ENCODE measurements at places on chromosomes 1 and 21.

DNA sequence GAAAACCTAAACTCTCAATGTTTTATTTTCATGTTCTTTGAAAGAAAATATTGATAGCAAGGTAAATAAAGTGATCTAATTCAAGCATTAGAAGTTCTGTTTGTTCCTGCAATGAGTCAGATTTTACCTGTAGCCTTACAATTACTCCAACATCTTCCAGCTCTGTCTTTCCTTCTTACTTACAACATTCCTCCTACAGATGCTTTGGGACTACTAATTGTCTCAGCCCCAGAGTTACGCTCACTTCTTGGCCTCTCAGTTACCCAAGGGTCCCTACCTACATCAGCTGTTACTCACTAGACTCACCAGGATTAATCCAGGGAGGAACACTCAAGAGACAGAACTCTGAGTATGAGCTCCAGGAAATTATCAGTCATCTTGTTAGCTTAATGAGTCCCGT, 26.4 kb downstream of the OR14A16 start:
- no peak for DNase-seq

DNA sequence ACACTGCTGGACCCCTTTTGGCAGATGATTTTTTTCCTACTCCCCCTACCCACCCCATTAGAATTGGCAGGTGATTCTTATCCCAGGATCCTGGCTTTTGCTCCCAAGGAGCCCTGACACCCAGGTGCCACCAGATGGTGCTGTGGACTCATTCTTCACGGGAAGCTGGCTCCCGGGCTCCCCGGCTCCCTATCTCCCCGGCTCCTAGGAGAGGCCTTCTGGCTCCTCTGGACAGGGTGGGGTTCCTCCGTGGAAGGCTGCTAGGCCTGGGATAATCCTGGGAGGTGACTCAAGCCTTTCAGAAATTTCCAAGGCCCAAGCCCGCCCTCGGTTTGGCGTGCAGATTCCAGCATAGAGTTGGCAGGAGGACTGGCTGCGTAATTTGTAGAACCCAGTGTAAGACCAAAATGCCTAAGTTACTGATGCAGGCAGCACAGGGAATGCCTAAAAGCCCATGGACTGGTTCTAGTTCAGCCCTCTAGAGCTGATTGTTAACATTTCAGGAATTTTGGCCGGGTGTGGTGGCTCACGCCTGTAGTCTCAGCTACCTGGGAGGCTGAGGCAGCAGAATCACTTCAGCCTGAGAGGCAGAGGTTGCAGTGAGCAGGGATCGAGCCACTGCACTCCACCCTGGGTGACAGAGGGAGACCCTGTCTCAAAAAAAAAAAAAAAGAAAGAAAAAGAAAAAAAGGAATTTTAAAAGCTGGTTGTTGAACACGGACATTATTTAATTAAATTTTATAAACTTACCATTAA, 6.8 kb upstream of the BSDC1 start:
- DNase-seq, result peak; percentile 85

DNA sequence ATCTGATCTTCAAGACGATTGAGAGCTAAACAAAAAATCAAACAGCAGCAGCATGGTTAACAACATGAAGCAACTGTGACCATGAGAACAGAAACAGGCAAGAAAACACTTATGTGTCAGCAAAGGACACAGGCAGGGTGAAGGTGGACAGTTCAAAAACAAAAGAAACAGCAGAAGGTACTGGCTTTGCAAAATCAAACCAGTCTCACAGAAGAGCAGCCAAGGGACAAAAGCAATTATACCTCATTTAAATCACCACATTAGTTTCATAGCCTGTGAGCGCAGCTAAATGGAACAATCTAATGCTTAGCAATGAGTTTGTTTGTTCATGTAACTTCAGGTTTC, 59.1 kb downstream of the CAPN2 start:
- DNase-seq, result no peak

DNA sequence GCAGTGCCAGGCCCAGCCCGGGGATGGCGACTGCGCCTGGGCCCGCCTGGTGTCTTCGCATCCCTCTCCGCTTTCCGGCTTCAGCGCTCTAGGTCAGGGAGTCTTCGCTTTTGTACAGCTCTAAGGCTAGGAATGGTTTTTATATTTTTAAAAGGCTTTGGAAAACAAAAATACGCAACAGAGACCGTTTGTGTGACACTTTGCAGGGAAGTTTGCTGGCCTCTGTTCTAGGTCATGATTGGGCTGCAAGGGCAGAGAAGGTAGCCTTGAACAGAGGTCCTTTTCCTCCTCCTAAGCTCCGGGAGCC, 719 bp downstream of the SOD1 start:
- DNase-seq, result no peak

DNA sequence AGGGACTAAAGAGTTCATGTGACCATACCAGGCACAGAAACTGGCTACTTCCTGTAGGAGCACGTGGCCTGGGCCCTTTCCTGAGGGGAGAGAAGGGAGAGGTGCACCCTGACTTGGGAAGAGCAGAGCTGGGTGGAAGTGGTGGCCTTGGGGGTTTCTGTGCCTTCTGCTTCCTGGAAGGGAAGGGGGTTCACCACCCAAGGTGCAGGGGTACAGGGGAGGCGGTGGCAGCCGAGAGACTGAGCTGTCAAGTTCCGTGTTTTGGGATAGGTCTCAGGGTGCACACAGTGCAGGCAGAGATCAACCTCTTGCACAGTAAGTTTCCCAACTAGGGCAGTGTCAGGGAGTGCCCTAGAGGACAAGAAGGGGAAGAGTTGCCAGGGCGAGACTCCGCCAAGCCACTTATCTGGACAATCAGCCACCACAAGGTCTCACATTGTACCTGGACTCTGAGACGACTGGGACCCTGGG, 10.1 kb downstream of the HECTD3 start:
- DNase-seq, result no peak

GRCh38 chr1:119829625-119830024, 18.4 kb upstream of the REG4 start:
- DNase-seq, result no peak

- DNase-seq, result no peak
Measured at GRCh38 chr1:15724949-15725880, 10.8 kb upstream of the SLC25A34 start.

DNA sequence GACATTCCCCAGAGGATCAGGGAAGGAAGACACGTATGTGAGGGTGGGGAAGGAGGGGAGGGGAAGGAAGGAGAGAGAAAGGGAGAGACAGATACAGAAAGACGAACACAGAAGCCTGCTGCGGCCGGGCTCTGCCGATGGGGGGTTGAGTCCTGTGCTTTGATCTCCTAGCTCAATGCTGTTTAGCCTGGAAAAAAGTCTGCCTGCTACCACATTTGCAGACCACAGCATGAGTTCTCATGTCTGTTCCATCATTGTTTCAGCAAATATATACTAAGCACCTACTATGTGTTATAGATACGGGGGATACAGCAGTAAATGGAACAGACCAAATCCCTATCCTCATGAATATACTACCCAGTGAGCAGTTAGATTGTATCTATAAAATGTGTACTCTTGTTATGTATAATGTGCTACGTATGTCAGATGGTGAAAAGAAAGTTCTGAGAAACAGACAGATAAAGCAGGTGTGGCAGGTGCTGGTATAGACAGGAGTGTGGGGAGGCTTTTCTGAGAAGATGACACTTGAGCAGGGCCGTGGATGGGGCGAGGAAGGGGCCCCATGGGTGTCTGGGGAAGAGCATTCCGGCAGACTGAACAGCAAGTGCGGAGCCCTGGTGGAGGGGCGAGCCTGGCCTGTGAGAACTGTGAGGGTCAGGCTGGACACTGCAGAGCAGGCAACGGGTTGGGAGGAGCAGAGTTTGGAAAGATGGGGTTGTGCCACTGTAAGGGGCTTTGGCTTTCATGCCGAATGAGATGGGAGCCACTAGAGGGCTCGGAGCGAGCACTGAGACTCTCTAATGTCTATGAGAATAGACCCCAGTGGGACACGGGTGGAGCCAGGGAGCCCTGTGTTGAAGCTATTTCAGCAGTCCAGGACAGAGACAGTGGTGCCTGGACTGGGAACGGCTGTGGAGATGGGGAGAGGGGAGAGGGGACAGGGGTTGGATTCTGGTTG, 34.1 kb downstream of the KIAA1614 start:
- no peak for DNase-seq

GRCh38 chr1:219264561-219264960, 90.9 kb downstream of the LYPLAL1 start:
- no peak for DNase-seq

- no peak for DNase-seq
Measured at GRCh38 chr1:215523128-215523861, 43.8 kb upstream of the KCTD3 start.

GRCh38 chr1:89971600-89971999, 23.3 kb upstream of the ZNF326 start:
- DNase-seq, result no peak

GRCh38 chr1:94255476-94255875, 18.1 kb upstream of the ARHGAP29 start:
- DNase-seq, result no peak

GRCh38 chr1:180927348-180927747, 14.7 kb downstream of the KIAA1614 start:
- DNase-seq, result no peak

DNA sequence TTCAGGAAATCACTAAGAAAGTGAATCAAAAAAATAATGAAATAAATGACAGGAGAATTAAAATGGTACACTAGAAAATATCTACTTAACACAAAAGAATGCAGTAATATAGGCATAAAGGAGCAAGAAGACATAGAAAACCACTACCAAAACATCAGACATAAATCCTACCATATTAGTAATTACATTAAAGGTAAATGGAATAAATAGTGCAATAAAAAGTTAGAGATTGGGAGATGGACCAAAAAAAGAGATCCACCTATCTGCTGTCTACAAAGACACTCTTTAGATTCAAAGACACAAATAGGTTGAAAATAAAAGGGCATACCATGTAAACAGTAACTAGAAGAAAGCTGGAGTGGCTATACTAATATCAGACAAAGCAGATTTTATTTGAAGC, 167.0 kb upstream of the SAMSN1 start:
- no peak for DNase-seq

- DNase-seq, result no peak
Measured at GRCh38 chr1:215669806-215670491, 102.8 kb downstream of the KCTD3 start.

- no peak for DNase-seq
Measured at GRCh38 chr1:17156108-17156507, 36.9 kb upstream of the PADI2 start.

DNA sequence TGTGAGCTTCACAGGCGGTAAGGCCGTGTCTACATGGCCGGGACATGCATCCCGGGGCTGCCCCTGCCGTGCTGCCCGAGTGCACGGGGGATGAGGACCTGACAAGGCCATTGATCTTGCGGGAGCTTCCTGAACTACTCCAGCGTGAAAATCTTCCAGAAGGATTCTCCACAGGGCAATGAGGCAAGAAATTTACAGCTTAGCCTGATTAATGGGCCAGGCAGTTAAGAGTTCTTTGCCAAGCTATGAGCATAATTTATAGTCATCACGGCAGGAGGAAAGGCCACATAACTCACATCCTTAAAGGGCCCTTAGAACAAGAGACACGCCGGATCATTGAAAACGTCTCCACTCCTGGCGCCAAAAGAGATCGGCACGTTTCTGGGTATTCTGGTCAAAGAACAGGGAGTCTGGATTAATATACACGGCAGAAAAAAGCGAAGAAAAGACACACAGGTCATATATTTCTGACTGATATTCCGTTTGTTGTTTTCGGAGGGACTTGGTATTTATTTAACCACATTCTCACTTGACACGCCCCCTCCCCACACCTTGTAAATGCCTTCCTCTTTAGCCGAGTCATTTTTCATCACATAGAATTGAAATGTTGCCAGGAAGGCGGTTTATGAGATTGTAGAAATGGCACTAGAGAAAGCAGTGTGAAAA, 180.5 kb downstream of the DYRK1A start:
- no peak for DNase-seq

GRCh38 chr1:41662765-41663437, 178.4 kb upstream of the EDN2 start:
- no peak for DNase-seq

DNA sequence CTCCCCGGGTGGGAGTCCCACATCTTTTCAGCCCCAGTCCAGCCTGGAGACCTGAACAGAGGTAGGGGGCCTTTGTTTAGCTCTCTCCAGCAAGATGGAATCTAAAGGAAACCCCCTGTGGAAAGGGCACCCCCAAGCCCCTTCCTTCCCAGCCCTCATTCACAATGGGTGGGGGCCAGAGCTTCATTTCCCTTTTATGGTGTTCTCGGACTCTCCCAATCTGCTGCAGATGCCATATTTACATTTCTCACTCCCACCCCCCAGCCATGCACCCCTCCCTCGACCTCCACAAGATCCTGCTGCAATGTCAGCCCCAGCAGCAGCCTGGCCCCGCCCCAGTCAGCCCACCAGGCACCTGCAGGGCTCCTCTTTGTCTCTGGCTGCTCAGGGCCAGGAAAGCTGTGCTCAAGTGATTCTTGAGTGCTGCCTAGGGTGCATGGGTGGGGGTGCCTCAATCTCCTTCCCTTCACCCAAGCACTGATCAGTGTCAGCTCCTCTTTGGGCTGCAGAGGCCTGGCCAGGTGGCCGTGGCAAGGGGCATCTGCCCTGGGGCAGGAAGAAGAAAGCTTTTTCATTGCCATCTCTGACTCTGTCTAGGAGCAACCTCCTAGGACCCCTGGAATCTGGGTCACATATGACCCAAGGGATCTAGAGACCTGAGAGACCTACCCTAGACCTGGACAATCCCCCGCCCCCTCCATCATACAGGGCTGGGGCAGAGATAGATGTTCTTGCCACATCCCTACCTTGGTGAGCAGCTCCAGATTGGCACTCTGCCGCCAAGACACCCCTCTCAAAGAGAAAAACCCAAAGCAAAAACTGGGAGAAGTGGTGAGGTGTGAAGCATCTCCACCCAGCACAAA, 1.7 kb downstream of the KIF21B start:
- no peak for DNase-seq

DNA sequence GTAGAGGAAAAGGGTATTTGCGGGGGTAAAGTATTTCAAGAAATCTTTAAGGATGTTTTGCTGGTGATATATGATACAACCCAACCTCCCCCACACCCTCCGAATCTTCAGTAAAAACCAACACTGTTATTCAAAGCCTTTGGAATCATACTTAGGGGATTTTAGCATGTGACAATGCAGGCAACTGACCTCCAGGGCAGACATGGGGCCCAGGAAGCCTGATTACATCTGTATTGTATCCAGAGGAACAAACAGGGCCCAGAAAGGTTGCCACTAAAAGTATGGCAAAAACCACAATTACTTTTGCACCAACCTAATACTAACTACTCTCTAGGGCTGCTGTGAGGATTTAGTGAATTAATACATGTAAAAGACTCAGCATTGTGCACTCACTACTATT, 43.9 kb upstream of the CNN3 start:
- no peak for DNase-seq
